ENCODE measurements at places on chromosomes 7 and 10.

GRCh38 chr10:84004221-84004620 lies 135.1 kb upstream of the GHITM start:
- no peak for DNase-seq

DNA sequence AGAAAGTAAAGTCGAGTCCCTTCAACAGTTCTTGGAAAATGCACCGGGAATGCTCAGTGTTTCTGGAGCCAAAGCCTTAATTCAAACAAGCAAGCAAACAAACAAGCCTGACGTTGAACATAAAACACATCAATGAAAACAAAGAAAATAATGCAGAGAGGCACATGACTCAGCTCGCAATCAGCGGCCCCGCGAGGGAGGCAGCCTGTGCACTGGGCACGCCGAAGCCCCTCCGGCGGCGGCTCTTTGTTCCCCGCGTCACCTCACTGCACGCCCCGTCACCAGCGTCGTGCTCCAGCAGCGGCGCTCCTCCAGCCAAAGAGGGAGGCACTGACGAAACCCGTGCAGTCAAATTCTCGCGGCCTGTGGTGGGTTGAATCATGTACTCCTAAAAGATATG lies 151.5 kb downstream of the DNAJB6 start:
- DNase-seq, result no peak

DNA sequence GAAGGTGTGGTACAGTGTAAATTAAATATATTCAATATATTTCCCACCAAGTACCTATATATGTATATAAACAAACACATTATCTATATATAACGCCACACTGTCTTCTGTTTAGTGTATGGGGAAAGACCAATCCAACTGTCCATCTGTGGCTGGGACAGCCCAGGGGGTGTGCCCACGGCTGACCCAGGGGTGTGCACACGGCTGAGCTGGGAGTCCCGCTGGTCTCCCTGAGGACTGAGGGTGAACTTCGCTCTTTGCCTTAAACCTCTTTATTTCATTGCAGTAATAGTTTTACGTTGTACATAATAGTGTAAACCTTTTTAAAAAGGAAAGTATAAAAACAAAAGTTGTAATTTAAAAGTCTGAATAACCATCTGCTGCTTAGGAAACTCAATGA lies 6.3 kb downstream of the EN2 start:
- no peak for DNase-seq

DNA sequence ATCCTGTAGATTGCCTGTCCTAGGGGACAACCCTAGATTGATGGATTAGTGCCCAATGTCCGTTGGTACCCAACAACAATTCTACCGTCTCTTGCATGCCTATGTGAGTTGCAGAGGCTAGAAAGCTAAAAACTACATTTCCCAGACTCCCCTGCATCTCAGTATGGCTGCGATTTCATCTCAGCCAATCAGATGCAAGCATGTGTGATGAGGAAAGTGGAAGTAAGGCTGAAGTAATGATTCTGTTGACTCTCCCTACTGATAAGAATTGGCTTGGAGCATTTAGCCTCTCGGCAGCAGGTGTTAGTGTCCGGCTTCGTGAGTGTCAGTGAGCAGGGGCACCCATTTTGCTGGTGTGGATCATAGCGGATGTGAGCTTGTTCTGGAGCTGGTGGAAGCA lies 171.9 kb downstream of the FGFR2 start:
- no peak for DNase-seq

GRCh38 chr10:11144626-11145494 lies 127.2 kb downstream of the CELF2 start:
- no peak for DNase-seq

DNA sequence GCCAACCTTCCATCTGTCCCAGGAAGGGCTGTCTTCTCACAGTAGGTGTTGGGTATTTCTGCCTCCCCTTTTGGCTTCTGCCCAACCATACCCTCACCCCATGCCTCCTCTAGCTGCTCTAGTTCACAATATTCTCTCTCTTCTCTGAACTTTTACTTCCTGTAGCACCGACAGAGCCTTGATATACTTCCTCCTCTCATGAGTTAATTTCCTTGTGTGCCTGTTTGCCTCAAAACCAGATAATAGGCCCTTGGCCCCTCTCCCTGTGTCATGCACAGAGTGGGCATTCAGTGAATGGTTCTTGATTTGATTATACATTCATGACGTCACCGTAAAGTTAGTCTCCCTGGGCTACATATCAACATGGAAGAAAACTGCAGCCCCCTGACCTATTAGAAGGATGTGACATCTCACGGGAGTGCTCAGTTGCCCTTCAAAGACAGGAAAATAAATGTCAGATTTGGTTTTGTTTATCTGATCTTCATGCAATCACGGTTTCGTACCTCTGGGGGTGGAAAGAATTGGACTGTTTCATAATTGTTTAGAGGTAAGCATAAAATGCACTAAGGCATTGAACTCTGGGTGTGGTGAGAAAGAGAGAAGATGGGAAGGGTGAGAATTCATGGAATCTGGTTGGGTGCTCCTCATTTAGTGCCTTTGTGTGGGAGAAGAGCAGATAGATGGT lies 127.7 kb downstream of the ITIH5 start:
- DNase-seq, result no peak

DNA sequence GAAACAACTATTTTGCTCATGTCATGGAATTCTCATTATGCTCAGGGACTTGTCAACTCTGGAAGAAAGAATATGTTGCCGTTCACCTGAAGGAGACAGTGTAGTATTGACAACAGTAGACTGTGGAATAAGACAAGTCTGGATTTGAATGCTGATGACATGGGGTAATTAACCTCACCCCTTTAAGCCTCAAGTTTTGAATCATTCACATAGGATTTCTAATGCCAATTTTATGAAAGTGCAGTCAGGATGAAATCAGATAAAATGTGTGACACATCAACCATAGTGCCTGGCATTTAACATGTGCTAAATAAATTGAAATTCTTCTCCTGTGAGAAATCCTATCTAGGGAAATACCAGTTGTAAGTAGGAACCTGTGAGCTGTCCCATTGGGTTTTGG lies 305.8 kb downstream of the KIF20B start:
- DNase-seq, result no peak

GRCh38 chr7:136389933-136390332 lies 412.8 kb upstream of the MTPN start:
- DNase-seq, result no peak

DNA sequence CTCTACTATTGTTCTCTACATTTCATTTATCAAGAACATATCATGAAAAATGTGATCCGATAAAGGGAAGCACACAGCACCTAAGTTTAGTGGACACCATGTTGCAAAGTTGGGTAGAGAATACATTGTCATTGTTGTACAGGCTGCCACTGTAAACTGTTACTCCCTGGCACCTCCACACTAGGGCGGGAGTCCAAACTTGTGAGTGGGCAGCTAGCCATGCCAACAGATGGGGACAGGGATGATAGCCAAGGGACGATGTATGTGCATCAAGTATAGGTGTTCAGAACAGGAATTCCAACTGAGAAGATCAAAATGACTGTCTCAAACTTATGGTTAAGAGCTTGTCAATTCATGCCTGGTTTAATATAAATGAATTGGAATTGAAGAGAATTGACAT lies 31.1 kb upstream of the COMMD3 start:
- DNase-seq, result no peak

DNA sequence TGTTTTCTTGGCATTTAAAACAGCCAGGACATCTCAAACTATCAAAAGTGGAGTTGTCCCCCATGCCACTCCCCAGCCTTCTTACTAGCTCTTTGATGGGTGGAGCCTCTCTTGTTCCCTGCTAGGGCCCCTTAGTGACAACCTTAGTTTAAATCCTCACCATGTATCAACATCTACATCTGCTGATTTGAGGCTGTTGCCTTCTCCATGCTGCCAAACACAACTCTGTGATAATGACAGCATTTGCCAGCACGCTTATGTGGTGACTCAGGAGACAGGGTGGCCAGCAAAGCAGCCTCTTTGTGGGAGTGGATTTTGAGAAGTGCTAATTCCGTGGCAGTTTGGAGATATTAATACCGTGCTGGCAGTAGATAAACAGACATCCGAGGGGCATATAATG lies 145.4 kb downstream of the LRRC4 start:
- no peak for DNase-seq

GRCh38 chr7:39592586-39592985 lies 26.4 kb downstream of the YAE1 start:
- no peak for DNase-seq

- no peak for DNase-seq
Measured at GRCh38 chr10:7185367-7185690, 225.5 kb downstream of the SFMBT2 start.

- DNase-seq, result no peak
Measured at GRCh38 chr10:36759141-36759805, 366.1 kb upstream of the ANKRD30A start.

GRCh38 chr7:133625046-133625445 lies 372.2 kb downstream of the EXOC4 start:
- no peak for DNase-seq

DNA sequence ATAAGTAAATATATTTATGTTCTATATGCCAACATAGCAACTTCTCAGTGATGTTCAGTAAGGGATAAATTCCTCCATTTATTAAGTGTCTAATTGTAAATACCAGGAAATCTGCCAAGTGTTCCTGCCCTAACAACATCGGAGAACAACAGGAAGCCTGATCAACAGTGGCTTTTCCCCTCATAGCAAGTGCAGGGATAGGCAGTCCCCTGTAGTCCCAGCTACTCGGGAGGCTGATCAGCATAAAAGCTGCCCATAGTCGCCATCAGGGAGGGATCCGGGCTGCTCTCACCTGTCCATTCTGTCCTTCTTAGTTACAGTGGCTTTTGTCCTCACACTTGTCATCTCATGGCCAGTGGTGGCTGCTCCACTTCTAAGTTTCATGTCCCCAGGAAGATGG lies 141.3 kb downstream of the IDE start:
- DNase-seq, result no peak

DNA sequence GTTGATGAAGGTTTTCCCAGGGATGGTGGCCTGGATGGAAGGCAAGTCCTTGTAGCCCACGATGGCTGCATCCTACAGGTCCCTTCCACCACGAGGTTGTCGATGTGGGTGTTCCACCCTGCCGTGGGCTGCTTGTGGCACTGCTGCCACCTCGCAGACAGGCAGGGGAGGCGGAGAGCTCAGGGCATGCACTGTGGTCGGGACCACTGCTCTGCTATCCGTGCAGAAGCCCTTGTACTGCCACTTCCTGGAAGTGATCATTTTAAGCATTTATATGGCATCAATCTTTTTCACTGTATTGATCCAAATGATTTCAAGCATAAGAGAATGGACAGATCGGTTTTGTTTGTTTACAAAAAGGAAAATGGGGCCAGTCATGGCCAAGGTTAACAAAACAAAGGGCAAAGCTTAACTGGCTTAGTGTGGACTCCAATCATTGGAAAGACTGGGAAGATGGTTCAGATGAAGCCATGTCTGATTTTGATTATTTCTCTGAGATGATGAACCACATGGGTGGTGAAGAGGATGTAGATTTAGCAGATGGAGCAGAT lies 8.2 kb upstream of the CYP17A1 start:
- DNase-seq, result no peak

DNA sequence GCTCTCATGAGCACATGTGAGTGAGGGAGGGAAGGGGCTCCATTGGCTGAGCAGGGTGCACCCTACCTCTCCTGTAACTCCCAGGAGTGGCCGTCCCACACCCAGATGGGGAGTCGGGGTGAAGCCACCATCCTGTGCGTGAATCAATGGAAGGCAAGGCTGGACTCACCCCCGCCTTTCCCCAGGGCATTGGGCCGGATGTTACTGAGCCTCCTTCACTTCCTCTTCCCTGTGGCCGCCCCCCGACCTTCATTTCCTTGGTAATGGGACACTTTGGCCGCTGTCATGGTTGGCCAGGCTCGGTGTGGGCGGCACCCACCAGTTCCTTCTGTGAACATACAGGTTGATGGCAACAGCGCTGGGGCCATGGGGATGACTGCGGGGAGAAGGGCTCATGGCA lies 209.0 kb downstream of the MGMT start:
- DNase-seq, result no peak

- DNase-seq, result no peak
Measured at GRCh38 chr7:27478084-27478483, 184.6 kb downstream of the HIBADH start.

GRCh38 chr10:116287906-116288501 lies 15.0 kb upstream of the GFRA1 start:
- DNase-seq, result no peak

DNA sequence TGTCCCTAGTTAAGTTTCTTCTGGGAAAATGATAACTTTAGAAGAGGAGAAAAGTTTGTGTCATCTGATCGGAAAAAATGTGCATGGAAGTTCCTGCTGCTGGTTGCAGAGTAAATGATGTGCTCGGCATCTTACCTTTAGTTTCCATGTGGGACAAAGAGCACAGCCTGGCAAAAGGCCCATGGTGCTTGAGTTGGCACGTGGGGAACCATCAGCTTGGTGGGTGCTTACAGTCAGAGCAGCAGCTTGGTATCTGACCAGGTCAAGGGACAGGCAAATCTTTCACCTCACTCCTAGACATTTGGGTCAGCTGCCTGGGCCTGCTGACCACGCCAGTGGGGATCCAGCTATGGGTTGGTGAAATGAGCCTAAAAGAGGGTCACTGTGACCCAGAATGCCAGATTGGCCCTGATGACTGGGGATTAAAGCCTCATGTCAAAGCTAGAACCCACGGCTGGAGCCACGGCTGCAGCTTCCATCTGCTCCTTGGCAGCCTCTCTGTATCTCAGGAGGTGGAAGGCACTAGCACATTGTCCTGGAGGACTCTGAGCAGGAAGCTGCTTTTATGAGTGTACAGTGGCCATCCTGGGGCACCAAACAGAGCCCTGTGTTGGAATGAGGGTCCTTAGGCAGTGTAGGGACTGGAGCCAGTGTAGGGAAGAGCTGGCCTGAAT lies 24.7 kb downstream of the VWC2 start:
- DNase-seq, result no peak

- no peak for DNase-seq
Measured at GRCh38 chr10:31822150-31822549, 106.5 kb downstream of the ARHGAP12 start.

- DNase-seq, result no peak
Measured at GRCh38 chr7:131945957-131946544, 389.6 kb upstream of the PODXL start.

DNA sequence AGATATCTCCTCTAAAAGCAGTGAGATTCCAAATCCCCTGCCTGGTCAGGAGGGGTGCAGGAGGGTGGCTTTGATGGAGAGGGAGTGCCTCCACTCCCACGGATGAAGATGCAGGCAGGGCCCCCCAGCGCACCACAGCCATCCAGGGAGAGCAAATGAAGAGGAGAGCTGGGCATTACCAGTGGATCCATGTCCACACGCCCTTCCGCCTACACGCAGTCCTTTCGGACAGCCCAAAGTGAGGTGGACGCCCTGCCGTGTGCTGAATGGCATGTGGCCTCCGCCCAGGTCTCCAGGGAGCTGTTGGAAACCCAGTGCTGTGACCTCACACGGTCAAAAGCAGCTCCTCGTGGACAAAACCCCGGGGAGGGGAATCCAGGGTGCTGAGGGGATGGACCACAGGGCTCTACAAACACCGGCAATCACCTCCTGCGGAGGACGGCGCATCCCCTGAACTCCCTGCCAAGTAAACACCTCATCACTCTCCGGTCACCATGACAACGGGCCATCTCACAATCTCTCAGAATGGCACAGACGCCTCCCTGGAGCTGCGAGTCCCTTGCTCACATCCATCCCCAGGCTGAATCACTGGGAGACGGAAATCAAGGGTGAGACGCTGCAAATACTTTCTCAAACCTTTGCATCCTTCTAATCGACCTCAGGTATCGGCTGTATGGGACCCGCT lies 35.0 kb upstream of the DNAAF5 start:
- DNase-seq, result no peak

All from stimulated activated CD8-positive, alpha-beta memory T cell treated with anti-CD3 and anti-CD28 coated beads, Interleukin-7, amount 100 ng/mL, for 48 hours (primary cell).